ENCODE measurements at places on chromosomes 16 and 17.

- DNase-seq: no peak
Observed at GRCh38 chr17:39777534-39778365, 40.0 kb downstream of the GRB7 start.

DNA sequence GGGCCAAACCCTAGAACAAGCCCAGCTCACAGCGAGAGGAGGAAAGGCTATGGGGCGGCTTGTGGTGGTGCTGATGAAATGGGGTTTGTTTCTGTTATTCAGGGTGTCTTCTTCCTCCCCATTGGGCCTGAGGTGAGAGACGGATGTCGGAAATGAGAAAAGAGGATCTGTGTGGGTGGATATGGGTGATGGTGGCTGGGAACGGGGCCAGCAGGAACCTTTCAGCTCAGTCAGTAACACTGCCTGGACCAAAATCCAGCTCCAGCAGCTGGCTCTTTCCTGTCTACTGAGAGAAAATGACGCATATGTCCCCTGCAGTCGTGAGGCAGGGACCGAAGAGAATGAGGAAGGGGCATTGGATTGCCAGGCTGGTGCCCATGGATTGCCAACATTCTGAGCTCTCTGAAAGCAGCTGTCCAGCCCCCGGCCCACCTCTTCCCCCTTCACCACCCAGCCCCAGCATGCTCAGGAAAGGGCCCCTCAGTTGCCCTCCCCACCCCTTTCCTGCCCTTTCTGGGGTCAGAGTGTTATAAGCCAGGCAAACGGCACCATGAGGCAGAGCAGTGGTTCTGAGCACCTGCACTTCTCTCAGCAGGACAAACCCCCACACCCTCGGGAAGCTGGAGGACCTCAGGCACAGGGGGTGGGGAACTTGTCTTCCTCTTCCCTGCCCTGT, 4.0 kb downstream of the MYH3 start:
- no peak for DNase-seq

DNA sequence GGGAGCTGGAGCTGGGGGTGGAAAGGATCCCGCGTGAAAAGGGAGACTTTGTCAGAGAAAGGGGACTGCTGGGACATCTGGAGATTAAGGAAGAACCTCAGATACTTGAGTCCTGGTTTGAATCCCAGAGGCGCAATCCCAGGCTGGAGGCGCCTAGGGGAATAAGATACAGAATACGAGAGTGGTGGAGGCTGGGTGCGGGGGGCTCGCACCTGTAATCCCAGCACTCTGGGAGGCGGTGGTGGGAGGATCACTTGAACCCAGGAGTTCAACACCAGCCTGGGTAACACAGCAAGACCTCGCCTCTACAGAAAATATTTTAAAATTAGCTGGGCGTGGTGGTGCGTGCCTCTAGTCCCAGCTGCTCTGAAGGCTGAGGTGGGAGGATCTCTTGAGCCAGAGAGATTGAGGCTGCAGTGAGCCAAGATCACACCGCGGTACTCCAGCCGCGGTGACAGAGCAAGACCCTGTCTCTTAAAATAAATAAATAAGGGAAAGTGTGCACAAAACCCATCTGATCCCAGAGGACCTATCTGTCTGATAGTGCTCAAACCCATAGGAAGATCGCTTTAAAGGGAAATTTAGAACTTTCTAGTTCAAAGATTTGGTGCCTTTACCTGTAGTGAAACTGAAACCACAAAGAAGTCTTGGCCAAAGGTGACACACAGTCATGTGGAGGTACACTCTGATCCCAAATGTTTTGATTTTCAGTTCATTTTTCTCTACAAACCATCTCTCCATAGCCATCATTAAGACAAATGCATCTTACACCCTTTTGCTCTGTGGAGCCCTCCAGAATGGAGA, 617 bp upstream of the SCRN2 start:
- DNase-seq: no peak

DNA sequence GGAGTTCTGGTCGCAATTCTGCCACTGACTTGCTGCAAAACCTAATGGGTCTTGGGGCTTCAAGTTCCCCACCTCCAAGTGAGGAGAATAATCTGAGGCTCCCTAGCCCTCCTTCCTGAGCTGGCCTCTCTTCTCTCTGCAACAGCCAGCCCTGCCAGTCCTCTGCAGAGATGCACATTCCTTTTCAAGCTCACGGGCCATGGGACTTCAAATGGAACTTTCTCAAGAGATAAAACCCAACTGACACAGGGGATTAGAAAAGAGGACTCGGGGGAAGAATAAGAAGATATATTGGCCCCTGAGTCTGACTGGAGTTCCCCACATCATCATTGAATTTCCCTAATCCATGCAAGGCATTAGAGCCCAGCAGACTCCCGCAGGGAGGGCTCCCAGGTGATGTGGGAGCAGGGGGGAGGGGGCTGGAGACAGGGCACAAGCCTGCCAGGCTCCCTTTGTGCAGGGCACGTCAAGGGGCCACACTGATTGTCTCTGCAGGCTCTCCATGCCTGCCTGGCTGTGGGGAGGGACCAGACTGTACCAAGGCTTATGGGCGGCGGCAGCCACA, 131.0 kb downstream of the CCDC144A start:
- no peak for DNase-seq

DNA sequence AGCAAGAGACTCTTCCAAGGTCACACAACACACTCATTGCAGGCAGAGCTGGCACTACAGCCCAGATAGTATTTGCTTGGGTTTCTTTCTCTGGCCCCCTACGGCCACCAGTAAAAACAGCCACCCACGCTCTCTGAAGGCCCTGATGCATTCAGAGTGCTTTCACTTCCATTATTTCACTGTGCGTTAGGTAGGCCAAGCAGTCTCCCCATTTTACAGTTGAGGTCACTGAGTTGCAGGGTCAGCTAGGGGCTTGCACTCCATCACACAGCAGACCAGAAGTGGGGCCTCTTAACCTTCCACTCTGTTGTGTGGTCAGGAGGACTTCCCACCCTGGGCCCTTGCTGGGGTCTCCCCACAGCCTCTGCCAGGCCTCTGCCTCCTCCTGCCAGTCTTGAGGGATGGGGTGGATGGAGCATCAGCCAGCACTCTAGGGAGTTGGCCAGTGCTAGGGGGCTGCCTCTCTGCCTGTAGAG, 2.5 kb downstream of the TBX21 start:
- no peak for DNase-seq

- DNase-seq: no peak
Observed at GRCh38 chr16:81680444-81681275, 98.4 kb upstream of the PLCG2 start.

DNA sequence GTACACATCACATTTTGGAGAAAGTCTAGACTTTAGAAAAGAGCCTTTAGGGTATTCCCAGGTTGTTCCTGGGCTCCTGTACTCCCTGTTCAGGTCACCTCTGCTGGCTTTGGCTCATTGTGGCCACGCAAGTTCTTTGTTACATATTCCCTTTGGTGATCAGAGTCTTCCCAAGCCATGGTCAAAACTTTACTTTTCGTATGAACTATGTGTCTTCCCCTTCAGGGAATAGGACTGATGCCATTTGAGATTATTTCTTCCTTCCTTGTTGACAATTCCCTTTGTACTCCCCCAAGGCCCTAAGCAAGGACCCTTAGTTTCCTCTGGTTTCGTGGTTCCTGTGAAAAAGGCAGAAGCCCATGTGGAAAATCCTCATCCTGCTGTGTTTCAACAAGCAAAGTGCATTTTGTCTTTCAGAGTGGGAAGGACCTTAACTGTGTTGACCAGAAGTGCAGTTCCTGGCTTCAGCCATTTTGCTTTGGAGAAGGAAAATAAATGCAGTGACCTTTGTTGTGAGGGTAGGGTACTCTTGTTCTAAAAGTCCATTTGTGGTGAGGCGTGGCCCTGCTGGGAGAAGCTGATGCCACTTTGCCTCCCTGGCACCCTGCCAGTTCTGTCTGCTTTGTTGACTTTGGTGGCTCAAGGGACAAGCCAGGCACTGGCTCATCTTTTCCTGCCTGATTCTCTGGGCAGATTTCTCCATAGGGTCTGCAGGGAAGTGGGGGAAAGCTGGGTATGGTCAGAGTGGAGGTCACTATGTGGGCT, 55.1 kb downstream of the ZNRF1 start:
- peak; percentile 19 for DNase-seq

DNA sequence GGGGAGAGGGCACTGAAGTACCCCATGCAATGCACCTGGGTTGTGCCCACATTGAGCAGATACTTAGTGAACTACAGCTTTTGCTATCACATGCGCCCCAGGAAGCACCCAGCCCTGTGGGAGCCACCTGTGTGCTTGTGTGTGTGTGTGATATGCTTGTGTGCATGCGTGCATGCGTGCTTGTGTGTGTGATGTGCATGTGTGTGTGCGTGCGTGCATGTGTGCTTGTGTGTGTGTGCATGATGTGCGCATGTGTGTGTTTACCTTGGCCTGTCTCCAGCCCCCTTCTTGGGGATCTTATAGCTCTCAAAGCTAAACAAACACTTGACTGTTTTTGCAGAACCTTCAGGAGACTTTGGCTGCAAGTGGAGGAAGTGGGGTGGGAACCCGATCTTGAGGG, 841 bp downstream of the C16orf89 start:
- no peak for DNase-seq

- no peak for DNase-seq
Observed at GRCh38 chr16:11022002-11022401, 77.6 kb downstream of the CLEC16A start.

DNA sequence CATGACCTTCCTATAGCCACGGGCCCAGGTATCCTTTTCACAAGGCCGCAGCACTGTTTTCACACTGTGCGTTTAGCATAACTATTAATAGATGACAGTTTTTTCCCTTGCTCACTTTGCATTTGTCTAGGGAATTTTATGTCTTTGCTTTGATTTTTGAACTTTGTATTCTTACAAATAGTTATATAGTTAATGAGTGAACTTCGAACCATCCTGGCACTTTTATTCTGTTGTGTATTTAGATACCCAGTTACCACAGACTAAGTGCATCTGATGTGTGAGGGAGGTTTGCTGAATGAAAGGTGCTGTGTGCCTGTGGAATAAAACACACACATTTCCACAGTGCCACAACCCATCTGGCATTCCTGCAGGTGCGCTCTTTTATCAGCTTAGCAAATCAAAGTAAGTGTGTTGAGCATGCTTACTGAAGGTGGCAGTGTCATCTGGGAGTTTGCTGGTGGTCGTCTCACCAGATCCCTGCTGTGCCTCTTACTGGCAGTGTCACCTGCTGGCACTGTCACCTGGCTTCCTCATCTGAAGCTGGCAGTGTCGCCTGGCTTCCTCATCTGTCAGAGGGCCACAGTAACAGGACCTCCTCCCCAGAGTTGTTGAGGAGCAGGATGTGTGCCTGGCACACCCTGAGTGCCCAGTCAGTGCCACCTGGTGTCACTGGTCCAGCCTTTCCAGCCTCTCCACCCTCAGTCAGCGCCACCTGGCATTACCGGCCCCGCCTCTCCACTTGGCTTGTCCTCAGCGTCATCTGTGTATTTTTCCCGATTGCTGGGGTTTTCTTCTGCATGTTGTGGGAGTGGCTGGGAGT, 37.6 kb downstream of the USP10 start:
- DNase-seq: no peak

GRCh38 chr17:27630607-27631410, at the start of gene LGALS9:
LGALS9 (plus strand) TSS chr17:27631188; CDS start chr17:27631266, 78 bp downstream.
- DNase-seq: no peak

DNA sequence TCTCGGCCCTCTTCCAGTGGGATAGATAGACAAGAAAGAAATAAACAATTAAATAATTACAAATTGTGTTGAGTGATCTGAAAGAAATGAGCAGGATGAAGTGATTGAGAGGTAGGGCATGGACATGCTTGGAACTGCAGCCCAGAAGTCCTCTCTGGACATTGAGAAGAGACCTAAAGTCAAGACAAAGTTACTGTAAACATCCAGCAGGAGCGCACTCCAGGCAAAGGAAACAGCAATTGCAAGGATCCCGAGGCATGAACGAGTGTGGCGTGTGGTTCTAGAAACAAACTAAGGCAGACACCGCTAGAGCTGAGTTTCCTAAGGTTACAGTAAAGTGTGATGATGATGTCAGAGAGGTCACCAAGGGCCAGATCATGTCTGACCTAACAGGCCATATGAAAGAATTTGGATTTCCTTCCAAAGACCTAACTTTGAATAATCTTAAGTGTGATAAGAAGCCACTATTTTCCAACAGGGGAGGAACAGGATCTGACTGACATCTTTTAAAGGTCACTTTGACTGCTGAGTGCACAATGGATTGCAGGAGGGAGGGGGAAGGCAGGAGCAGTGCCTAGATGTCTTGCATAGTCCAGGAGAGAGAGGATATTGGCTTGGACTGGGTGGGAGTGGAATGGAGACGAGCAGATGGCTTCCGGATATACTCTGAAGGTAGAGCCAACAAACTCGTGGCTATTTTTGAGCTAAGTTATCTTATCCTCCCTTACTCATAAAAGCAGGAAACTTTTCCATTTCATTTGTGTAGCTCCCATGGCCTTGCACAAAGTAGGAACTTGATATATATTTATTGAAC, 19.0 kb downstream of the ABCC12 start:
- DNase-seq: no peak

GRCh38 chr17:73286863-73287296, 24.9 kb downstream of the CDC42EP4 start:
- DNase-seq: no peak

DNA sequence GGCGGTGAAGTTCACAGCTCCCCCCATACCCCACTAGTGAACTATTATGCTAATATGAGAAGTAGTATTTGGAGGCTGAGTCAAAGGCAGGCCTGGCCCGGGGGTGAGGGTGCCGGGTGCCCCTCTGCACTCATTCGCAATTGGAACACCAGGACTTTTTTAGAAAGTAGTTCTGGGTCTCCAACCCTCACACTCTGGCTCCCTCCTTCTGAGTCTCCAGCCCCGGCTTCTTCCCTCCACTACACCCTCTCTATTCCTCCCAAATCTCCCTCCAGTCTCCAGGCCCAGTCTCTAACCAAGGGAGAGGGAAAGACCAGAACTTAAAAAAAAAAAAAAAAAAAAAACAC, 11.3 kb upstream of the HOXB2 start:
- no peak for DNase-seq

GRCh38 chr16:30457743-30458560, 12.3 kb upstream of the SEPHS2 start:
- no peak for DNase-seq

- DNase-seq: no peak
Observed at GRCh38 chr17:74198694-74199093, 4.8 kb upstream of the RPL38 start.

DNA sequence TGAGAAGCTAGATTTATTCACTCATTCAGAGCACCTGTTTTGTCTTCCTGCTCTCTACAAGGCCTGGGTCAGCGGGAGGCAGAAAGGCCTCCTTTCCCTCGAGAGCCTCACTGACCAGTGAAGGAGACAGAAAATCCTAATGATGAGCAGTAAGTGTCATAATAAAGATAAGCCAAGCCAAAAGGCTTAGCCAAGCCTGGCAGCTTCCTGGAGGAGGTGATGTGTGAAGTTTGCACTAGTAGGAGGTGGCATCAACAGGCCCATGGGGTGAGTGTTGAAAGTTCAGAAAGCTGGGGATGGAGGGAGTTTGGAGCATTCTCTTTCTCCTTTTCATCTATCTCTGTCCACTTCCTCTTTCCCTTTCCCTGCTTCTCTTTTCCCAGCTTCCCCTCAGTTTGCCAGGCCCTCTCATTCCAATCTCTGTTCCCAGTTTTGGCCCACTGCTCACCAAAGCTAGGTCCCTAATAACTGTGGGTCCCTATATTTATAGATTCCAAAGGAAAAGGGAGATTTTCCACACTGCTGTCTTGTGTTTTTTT, 16.5 kb upstream of the SPNS3 start:
- no peak for DNase-seq
